ENCODE measurements at places on chromosomes 2 and 18. TPM values are rescaled to one million over a fixed set of nuclear protein-coding genes. Genes with fewer than 3 reads are reported as not detected.

Gene SOX11
- total RNA-seq: under 0.01 TPM

Gene C18orf63
- total RNA-seq: not detected

Gene NEU2
- not detected for total RNA-seq

Gene STON1
- 20.0 TPM for total RNA-seq

Gene PTMA
- 668 TPM for total RNA-seq

Gene DES
- 0.77 TPM for total RNA-seq

Gene IL37
- total RNA-seq: not detected

Gene ERFE
- total RNA-seq: 2.8 TPM

Gene EPHA4
- 5.6 TPM for total RNA-seq

Gene LYG2
- total RNA-seq: not detected

Gene CCDC102B
- 46.2 TPM for total RNA-seq

Gene CHRNG
- total RNA-seq: not detected

Gene HOXD13
- not detected for total RNA-seq

Gene ARMC9
- 44.8 TPM for total RNA-seq

Gene HMSD
- total RNA-seq: under 0.01 TPM

Gene MOCOS
- 2.9 TPM for total RNA-seq

Gene RPRD1A
- 63.3 TPM for total RNA-seq

Gene MYCN
- not detected for total RNA-seq

Gene ADNP2
- 18.0 TPM for total RNA-seq

Gene TXNDC2
- not detected for total RNA-seq

Gene CD207
- not detected for total RNA-seq

Gene TTC27
- total RNA-seq: 29.9 TPM

Gene EVA1A
- 67.1 TPM for total RNA-seq

Gene GAREM1
- 3.9 TPM for total RNA-seq

Gene CHST9
- total RNA-seq: under 0.01 TPM

Gene DYSF
- 5.6 TPM for total RNA-seq

Gene XDH
- 0.38 TPM for total RNA-seq

Gene ERMN
- total RNA-seq: 0.28 TPM

Gene EGR4
- total RNA-seq: not detected

Gene KCNK3
- 0.38 TPM for total RNA-seq

Gene DOK1
- total RNA-seq: 74.6 TPM

Gene SGPP2
- total RNA-seq: under 0.01 TPM

Gene DQX1
- total RNA-seq: not detected

Gene MC4R
- under 0.01 TPM for total RNA-seq

Data from regular cardiac myocyte (primary cell).